ENCODE measurements at places on chromosomes 3 and 15. TPM values are rescaled to one million over a fixed set of nuclear protein-coding genes. Genes with fewer than 3 reads are reported as not detected.

LINGO1 gene
- not detected for total RNA-seq

SEC62 gene
- 63.1 TPM for total RNA-seq

- no peak for DNase-seq
Measured at GRCh38 chr3:170801597-170801996, 68.4 kb downstream of the RPL22L1 start.

DNA sequence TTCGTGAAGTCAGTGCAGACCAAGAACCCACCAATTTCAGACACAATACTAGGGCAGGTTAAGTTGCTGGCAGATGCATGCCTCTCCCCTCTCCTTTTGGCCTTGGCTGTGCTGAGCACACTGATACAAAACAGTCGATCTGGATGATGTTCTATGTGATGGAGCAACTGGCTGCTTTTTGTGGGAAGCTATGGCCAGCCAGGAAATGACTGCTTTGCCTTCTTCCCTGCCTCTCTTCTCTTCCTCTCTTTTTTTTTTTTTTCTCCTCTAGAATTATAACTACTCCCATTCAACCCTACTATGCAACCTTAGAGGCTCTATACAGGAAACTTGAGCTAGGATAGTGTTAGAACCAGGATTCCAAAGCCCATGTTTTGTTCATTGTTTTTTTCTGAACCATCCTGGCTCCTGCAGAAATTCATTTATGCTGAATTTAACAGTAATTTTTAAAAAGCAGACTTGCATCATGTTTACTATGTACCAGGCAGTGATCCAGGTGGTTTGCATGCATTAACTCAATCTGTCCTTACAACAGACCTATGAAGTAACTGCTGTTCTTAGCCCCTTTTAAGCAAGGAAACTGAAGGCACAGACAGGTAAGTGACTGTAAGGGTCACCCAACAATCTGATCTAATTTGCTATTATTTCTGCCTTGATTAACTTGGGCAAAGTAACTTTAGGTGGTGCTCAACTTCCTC, 62.9 kb downstream of the PLD1 start:
- DNase-seq: no peak

- DNase-seq: no peak
Measured at GRCh38 chr15:76953913-76954312, 22.4 kb downstream of the RCN2 start.

Data from activated CD4-positive, alpha-beta T cell treated with anti-CD3 and anti-CD28 coated beads, Interleukin-2, amount 10 ng/mL, durations not matched to agents 7 days and 5 days (primary cell).